ENCODE measurements at places on chromosomes 12 and 14.
A peak's percentile ranks its signal among the peaks of the same experiment; 100 is the strongest.

- no peak for DNase-seq
These were observed 83.0 kb upstream of the CCND2 start for GRCh38 chr12:4190366-4191063.

DNA sequence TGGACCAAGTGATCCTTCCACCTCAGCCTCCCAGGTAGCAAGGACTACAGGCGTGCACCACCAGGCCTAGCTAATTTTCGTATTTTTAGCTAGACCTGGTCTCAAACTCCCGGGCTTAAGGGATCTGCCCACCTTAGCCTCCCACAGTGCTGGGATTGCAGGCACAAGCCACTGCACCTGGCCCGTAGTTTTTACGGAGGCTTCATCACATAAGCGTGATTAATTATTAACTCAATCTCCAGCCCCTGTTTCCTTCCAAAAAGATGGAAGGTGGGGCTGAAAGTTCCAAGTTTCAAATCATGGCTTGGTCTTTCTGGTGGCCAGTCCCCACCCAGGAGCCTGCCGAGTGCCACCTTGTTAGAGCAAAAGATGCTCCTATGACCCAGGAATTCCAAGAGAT, 22.5 kb upstream of the HIF1A start:
- no peak for DNase-seq

GRCh38 chr14:22537436-22538310, 51.4 kb downstream of the DAD1 start:
- DNase-seq = no peak

- DNase-seq = no peak
These were observed 1823.6 kb upstream of the FLRT2 start for GRCh38 chr14:83706231-83706954.

- DNase-seq = no peak
These were observed 187.0 kb downstream of the MED13L start for GRCh38 chr12:116090516-116090915.

DNA sequence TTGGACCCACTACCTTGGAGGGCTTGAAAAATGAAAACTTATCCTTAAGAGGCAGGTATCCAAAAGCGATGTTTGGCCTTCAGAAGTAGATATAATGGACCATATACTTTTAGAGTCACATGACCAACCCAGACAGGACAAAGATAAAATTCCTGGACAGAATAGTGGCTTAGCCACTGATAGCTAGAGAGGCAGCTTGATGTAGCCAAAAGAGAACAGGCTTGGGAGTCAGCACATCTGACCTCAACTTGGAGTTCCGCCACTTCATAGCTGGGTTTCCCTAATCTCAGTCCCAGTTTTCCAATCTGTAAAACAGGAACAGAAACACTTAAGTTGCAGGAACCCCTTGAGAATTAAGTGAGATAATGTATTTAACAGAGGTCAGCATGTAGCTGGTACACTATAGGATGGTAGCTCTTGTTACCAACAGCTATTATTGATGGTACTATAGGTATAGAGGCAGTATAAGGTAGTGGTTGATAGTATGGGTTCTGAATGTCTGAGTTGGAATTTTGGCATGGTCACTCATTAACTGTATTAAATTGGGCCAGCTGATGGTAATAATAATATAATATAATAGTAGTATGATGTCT, 63.2 kb upstream of the USP44 start:
- no peak for DNase-seq

GRCh38 chr12:11856971-11857370, 207.5 kb downstream of the ETV6 start:
- DNase-seq = no peak

GRCh38 chr12:93376436-93377251, 1.1 kb upstream of the NUDT4 start:
- peak; percentile 26 for DNase-seq

- no peak for DNase-seq
These were observed 335.3 kb downstream of the NPAS3 start for GRCh38 chr14:33273978-33274377.

DNA sequence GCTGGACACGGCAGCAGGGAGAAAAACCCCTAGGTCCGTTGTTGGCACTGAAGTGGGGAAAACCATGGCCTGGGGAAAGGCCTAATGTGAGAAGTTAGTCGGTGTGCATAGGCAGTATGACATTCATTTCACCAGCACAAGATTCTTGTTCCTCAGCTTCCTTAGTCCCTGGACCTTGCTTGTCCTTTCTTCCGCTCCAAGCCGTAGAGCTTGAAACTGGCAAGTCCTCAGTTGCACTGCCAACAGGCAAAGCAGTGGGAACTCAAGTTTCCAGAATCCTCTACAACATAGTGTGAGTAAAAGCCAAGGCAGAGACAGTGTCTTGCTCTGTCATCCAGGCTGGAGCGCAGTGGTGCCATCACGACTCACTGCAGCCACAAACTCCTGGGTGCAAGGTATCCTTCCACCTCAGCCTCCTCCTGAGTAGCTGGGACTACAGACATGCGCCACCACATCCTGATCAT, 138.5 kb upstream of the AMIGO2 start:
- no peak for DNase-seq

GRCh38 chr14:93780813-93781400, 7.4 kb downstream of the PRIMA1 start:
- DNase-seq = peak; percentile 60

GRCh38 chr14:24192933-24193332, 2.3 kb downstream of the TM9SF1 start:
- no peak for DNase-seq

- no peak for DNase-seq
These were observed 202.6 kb upstream of the AVPR1A start for GRCh38 chr12:63353559-63353958.

- DNase-seq = no peak
These were observed 53.4 kb downstream of the PRMT8 start for GRCh38 chr12:3544296-3544965.

GRCh38 chr14:52846591-52846990, 55.2 kb upstream of the GNPNAT1 start:
- DNase-seq = no peak

GRCh38 chr12:108699955-108700563, 31.3 kb downstream of the CORO1C start:
- DNase-seq = no peak

- DNase-seq = peak; percentile 63
These were observed 7.5 kb downstream of the SHMT2 start for GRCh38 chr12:57236925-57237595.

DNA sequence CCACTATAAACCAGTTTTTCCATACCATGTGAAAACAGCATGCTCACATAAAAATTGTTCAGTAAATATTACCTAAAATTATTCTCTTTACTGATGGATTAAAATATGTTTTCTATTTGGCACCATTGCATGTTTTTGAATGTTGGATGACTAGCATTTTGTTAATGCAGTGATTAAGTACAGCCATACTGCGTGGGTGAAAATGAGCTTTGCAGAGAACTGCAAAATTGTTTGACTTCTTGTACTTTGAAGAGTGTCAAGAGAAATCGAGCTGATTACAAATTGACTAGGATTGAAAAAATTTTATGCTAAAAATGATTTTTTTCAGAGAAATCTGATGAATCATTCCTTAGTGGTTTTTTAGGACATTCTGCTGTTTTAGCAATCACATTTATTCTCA, 452.9 kb downstream of the RPL10L start:
- DNase-seq = no peak

DNA sequence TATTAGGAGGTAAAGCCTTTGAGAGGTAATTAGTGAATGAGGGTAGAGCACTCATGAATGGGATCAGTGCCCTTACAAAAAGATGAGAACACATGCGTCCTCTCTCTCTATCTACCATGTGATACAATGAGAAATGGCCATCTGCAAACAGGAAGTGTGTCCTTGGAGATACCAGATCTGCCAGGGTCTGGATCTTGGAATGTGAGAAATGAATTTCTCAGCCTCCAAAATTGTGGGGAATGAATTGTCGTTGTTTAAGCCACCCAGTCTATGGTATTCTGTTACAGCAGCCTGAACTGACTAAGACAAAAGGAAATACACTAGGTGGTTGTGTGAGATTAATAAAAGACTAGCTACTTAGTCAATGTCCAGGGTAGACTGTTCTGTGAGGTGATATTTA, 366.6 kb downstream of the NELL2 start:
- DNase-seq = no peak

GRCh38 chr14:85079842-85080730, 449.9 kb upstream of the FLRT2 start:
- DNase-seq = no peak

- DNase-seq = no peak
These were observed 24.5 kb downstream of the SSH1 start for GRCh38 chr12:108832730-108833354.

DNA sequence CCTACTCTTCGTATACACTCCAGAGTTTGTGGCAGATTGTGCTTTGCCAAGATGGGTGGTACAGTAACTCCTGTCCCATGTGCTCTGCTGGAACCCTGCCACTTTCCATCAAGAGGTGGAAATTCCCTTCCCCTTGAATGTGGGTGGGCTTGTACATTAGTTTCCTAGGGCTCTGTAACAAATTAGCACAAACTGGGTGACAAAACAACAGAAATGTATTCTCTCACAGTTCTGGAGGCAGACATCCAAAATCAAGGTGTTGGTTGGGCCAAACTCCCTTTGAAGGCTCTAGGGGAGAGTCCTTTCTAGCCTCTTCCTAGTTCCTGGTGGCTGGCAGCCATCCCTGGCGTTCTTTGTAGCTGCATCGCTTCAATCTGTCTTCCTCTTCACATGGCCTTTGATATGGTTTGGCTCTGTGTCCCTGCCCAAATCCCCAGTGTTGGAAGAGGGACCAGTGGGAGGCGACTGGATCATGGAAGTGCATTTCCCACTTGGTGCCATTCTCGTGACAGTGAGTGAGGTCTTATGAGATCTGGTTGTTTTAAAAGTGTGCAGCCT, 117.5 kb downstream of the VRK1 start:
- DNase-seq = no peak

GRCh38 chr14:20803223-20803622, 579 bp upstream of the RNASE1 start:
- DNase-seq = no peak

GRCh38 chr12:130601327-130601726, 114.8 kb downstream of the RIMBP2 start:
- no peak for DNase-seq

DNA sequence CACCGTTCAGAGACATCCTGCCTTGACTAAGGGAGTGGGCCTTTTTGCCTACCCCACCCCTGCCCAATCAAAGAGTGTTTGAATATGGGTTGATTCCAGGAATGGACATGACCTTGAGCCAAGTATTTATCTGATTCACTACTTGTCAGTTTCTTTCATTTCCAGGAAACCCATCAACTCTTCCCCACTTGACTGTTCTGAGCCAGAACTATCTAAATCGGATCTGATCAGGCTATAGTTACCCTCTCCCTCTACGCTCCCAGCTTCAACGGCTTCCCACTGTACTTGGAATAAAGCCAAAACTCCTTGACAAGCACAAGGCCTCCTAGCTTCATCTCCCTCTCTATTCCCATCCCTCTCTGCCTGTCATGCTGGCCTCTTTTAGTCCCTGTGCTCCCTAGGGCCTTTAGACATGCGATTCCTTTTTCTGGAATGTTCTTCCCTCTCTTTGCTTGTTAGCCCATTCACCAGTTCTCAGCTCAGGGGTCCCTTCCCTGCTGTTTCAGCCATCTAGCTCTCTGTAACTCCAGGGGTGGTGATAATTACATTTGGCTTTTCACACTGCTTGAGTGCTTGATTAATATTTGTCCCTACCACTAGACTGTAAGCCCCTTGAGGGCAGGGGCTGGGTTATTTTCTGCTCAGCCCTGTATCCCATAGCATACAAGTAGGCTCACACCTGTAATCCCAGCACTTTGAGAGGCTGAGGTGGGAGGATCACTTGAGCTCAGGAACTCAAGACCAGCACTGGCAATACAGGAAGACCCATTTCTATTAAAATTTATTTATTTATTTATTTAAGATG, 5.5 kb upstream of the ITPK1 start:
- no peak for DNase-seq

GRCh38 chr12:48767047-48767446, 21.8 kb downstream of the ADCY6 start:
- DNase-seq = no peak

DNA sequence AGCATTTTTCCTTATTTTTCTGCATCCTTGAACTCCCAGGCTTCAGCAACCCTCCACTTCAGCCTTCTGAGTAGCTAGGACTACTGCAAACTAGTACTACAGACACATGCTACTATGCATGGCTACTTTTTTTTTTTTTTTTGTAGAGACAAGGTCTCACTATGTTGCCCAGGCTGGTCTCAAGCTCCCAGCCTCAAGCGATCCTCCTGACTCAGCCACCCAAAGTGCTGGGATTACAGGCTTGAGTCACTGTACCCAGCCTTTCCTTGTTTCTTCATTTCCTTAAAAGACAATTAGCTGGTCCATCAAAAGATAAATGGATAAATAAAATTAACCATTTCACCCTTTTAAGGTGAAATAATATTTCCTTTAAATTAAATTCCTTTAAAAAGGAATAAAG, 205.8 kb downstream of the SPTSSA start:
- no peak for DNase-seq

GRCh38 chr12:120183211-120183631, 11.3 kb downstream of the GCN1 start:
- no peak for DNase-seq

GRCh38 chr12:116502989-116503496, 56.1 kb upstream of the MAP1LC3B2 start:
- DNase-seq = no peak
